ENCODE measurements at places on chromosomes 4 and X. TPM values are rescaled to one million over a fixed set of nuclear protein-coding genes. Genes with fewer than 3 reads are reported as not detected.
A peak's percentile ranks its signal among the peaks of the same experiment; 100 is the strongest.

- no peak for DNase-seq
Measured at GRCh38 chr4:82901183-82901718, 716 bp downstream of the THAP9 start.

DNA sequence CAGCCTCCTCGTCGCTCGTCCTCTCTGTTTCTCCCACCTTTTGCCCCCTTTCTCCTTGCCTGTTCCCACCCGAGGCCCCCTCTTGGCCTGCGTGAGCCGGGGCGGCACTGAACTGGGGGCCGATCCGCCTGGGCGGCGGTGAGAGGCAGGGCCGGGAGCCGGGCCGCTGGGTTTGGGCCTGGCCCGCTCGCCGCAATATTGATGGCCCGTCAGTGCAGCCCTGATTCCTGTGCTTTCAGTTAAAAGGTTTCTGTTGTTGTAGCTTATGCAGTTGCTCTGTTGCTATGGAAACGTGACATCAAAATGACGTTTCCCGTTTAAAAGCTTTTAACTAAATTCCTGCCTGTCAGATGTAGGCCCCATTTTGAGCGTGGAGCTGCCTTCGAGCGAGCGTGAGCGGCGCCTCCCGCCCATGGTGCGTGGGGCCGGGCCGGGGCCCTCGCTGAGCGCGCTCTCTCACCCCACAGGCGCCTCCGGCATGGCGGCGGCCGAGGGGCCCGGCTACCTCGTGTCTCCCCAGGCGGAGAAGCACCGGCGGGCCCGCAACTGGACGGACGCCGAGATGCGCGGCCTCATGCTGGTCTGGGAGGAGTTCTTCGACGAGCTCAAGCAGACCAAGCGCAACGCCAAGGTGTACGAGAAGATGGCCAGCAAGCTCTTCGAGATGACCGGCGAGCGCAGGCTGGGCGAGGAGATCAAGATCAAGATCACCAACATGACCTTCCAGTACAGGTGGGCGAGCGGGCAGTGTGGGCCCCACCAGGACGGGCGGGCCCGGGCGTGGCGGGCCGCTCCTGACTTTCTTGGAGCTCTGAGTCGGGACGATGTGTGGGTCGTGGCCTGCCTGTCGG, at the start of gene MSANTD1:
Gene MSANTD1 (plus strand): TSS at position 349 of the 851 bp plus-strand sequence. CDS start 64 bp downstream, at position 413.
- DNase-seq, result no peak

DNA sequence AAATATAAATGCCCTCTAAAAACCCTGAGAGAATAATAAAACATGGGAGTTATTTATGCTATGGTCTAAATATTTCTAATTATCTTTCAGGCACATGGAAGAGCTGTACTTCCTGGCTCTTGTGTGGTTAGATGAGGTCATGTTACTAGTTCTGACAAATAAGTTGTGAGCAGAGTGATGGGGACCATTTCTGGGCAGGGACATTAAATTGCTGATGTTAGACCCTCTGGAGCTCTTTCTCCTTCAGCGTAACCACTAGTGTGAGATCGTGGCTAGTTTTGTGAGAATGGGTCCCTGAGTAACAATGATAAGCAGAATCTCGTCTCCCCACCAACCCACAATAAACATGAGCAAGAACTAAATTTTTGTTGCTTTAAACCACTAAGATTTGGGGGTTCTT, 108.0 kb downstream of the MAML3 start:
- no peak for DNase-seq

DNA sequence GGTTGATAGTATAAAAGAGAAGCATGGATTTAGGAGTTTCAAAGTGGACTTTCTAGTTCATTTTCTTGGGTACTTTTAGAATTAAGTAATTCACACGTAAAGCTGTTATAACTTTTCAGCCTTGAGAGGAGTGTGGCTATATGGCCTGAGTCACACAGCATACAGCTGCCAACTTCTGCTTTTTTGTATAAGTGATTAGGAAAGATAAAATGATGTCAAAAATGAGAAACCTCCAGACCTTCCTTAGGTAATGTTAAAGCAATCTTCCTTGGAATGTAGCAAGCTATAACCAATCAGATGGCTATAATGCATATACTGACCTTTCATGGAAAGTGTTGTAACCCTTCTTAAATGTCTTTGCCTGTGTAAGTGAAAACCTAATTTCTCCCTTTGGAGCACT, 39.2 kb downstream of the RAB40AL start:
- no peak for DNase-seq

DNA sequence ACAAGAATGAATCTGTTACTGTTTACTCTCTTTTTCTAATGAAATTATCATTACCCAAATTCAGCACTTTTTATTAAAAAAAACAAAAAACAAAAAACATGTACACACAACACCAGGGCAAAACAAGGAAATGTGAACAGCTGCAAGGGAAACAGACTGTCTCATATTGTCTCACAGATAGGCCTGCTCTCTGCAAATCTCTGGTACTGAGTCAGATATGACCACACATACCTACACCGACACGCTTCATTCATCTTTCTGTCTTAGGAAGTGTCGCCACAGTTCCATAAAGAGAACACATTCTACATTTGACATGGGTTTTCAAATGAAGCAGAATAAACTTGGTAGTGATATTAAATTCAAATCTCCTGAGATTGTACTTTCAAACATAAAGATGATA, 92.2 kb upstream of the GPR34 start:
- no peak for DNase-seq

GRCh38 chrX:119398587-119398973, 556 bp upstream of the SLC25A43 start:
- no peak for DNase-seq

GRCh38 chr4:174532445-174532844, 10.2 kb upstream of the HPGD start:
- DNase-seq, result no peak

- DNase-seq, result peak; percentile 3
Measured at GRCh38 chr4:112321776-112322684, 24.9 kb downstream of the ALPK1 start.

GRCh38 chrX:72712094-72712755, 1.9 kb downstream of the PHKA1 start:
- no peak for DNase-seq

GRCh38 chr4:52979020-52979419, 116.9 kb downstream of the RASL11B start:
- no peak for DNase-seq

DNA sequence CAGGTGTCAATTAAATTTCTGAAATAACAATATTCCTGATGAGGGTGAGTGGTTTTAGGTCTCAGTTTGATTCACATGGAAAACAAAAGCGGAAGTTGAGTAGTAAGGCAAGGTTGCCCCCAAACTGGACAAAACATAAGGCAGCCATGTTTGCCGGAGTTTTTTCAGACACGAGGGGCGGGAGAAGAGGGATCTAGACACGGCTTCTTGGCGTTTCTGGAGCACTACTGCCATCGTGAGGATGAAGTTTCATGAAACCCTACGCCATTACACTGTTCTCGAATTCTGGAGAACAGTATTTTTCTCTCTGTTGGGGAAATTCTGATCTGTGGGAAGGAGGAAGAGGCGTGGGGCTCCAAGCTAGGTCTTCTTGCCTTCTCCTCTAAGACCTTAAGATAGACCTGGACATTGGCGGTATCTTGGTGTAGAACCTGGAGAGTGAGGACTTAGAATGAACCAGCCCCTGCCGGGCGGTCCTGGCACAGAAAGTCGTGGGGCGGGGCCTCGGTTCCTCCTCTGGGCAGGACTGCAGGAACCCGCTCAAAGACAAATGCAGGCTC, 160.3 kb downstream of the OR13H1 start:
- DNase-seq, result peak; percentile 13

DNA sequence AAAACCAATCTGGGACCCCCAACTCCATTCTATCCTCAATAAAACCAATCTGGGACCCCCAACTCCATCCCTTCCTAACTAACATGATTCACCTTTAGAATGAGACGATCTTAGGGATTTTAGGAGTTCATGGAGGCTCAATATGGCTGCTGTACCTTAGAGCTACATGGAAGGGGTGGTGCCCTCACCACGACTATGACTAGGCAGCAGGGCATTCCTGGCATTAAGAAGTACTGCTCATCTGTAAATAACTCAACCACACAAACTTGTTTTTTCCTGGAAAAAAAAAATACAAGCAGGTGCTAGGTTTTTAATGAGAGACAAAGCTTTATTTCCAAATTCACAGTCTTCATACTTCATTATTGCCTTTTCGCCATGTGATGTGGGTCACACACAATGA, 346.5 kb upstream of the FAT1 start:
- no peak for DNase-seq

DNA sequence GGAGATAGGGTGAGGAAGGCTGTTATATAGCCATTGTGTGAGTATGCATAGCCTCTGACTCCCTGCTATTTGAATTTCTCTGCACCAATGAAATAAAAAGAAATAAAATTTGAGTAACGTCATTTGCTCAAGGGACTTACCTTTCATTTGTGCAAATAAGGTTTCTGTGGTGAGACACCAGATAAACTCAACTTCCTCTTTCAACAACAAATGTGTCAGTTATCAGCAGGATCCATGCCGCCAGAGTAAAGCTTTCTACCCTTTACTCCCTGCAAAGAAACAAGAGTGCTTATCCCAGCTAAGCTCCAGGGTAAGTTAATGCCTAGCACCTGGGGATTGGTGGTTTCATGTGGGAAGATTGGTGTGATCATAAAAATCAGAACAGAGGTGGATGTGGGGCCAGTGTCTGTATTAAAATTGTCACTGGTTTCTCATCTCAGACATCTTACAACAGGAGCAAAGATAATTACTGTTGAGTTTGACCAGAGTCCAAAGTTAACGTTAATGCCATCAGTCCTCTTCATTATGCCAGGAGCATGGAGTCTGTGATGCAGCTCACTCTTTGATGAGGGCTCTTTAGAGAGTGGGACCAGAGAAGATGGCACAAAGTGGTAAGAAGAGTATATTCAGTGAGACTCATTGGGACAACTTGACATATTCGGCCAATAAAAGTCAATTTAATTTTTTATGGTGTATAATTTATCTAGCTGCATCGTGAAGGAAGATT, at the start of gene P2RY10:
Gene P2RY10 (plus strand): TSS at position 206 of the 727 bp plus-strand sequence. CDS start 15,130 bp downstream, outside the sequence.
- no peak for DNase-seq

- no peak for DNase-seq
Measured at GRCh38 chr4:1207603-1208265, 35.4 kb upstream of the SPON2 start.

ALB gene
- total RNA-seq, result 0.62 TPM

CXCL8 gene
- total RNA-seq, result 2.4 TPM

RAB9B gene
- 0.23 TPM for total RNA-seq

All from esophagus squamous epithelium (tissue), 5 donors.